Dorsolateral prefrontal cortex (tissue), 122 donors: ENCODE measurements at places on chromosomes 3 and 15.

GRCh38 chr15:38683382-38684242 lies 119.0 kb upstream of the RASGRP1 start:
- DNase-seq = peak; percentile 57

DNA sequence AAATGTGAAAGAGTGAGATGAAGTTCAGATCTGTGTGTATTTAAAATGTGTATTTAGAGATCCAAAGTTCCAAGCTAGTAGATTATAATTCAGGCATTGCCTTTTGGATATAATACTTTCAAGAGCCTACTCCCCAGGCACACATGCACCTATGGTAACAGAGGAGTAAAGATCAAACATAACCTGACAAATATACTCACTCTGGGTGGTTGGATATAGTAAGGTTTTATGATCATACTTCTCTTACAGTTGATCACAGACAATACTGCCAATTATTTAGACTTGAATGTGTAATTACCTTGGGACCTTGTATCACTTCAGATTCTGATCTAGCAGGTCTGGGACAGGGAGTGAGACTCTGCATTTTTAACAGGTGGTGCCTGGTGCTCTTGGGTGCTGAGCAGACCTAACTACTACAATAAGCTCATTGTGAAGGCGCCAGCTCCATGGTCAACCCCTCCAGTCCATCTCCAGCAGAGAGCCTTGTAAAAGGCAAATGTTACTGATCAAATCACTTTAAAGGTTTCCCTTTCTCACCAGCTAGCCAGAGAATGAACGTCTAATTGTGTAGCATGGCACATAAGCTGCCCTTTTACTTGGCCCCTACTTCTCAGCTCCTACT lies 55.5 kb downstream of the NBEAL2 start:
- peak; percentile 40 for DNase-seq

DNA sequence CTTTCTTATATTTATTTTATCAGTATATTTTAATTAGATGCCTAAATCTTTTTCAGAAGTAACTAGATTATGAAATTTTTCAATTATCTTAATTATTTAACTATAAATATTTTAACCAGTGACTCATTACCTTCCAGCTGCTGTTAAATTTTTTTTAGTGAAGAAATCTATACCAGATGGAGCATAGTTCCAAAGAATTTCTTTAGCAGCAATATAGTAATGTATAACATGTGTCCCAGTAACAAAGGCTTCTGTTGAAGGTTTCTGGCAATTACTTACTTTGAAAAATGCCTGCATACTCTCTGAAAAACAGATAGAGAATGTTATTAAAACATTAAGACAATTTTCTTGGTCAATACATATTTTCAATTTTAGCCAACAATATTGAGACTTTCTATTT lies 45.1 kb upstream of the CP start:
- no peak for DNase-seq

DNA sequence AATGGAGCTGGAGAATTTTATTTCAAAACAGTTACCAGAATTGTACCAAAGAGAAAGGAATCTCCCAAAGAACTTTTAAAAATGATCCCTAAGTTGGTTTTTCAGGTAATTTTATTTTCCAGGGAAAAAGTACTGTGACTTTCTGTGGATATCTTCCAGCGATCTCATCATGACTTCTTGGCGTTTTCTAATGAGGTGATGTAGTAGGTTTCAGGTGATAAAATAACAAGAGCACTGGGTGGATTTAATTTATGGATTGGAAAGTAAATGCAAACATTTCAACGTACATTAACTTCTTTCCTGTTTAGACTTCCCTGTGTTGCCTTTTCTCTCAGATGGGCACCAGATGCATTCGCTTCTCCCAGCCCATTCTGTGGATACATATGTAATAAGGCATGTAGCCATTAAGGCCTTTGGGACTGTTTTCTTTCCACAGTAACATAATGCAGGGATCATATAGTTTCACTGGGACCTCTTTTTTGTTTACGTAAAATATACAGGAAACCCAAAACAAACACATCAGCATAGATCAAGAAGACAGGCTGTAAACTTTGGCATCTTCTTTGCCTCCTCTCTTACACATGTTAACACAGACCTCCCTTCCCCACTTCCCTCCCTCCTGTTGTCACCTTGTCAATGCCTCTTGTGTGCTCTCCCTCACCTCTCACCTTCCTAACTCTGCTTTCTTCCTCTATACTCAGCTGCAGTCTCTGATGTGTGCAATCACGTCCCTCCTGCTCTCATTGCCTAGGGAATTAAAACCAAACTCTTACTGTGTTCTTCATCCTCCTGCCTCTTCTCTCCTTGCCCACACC lies 13.0 kb downstream of the PHLDB2 start:
- no peak for DNase-seq

GRCh38 chr15:38740206-38740605 lies 175.6 kb upstream of the RASGRP1 start:
- no peak for DNase-seq

GRCh38 chr15:75353604-75354003 lies 6.8 kb downstream of the NEIL1 start:
- no peak for DNase-seq

DNA sequence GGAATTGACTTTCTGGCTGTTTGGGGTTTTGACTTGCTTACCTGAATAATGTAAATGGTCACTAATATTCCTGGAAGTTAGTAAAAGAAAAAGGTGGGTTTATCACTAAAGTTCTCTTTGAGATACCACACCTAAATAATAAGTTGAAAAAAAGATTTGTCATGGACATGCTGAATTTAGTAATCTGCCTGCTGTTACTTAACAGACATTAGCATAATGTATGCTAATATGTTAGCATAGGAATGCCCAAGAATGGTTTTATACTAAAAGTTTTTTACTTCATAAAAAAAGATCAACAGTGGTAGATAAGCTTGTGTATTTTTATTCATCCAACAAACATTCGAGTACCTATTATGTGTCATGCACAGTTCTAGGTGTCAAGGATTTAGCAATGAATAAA lies 36.5 kb downstream of the GMPS start:
- no peak for DNase-seq

DNA sequence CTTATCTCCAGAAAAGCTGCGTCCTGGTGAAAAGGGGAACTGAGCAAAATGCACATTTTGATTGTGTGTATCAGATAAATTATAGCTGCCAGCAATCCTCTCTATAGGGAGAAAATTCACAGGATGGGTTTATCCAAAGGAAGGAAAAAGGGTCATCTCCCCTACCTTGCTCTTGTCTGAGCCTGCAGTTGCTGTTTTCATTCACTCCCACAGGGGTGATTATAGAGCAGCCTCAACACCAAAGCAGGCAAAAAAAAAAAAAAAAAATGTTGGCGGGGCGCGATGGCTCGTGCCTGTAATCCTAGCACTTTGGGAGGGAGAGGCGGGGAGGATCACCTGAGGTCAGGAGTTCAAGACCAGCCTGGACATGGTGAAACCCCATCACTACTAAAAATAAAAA lies 333.7 kb downstream of the ROBO2 start:
- DNase-seq = no peak

DNA sequence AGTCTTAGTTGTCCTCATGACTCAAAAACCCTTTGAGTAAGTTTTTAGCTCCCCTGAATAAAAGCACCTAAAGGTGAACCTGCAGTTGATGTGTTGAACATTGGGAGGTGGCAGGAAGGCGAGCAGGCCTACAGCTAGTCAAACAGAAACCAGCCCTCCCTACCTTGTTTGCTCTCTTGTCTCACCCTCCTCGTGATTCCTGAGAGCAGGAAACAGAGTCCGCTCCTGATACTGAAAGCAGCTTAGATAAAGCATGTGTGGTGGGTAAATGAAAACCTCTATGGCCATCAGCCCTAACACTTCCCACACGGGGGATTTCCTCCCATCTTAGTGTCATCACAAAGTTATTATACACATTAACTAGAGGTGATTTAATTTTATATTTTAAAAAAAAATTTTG lies 21.8 kb upstream of the CLDN18 start:
- no peak for DNase-seq

GRCh38 chr3:69288161-69288895 lies 97.6 kb downstream of the FRMD4B start:
- no peak for DNase-seq

DNA sequence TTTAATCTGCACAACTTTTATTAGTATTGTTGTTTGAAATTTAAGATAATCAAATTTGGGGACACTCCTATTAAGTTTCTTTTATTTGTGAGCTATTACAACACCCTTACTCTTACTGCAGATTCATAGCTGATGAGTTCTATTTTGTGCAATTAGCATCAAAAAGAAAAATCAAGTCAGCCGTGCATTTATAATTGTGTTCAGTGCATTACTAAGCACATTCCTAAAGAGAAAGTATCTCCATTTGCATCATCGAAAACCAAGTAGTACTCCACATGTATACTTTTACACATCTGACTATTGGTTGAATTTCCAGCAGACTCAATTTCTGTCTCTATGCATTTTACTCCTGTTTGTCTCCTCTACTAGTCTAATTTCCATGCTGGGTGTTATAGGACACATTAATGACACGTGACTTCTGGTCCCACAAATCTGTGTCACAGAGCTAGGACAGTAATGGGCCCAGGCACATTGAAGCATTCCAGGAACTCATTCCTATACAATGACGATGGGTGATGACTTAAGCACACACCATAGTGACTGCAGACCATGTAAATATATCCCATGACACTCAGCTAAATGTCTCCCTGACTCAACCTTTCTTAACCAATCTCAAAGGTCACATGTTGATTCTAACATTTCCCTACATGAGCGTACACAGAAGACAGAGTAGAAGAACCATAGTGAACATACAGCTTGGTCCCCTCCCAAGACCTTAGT lies 477.5 kb downstream of the LPP start:
- DNase-seq = no peak

GRCh38 chr3:147507638-147508286 lies 98.6 kb downstream of the ZIC1 start:
- no peak for DNase-seq

DNA sequence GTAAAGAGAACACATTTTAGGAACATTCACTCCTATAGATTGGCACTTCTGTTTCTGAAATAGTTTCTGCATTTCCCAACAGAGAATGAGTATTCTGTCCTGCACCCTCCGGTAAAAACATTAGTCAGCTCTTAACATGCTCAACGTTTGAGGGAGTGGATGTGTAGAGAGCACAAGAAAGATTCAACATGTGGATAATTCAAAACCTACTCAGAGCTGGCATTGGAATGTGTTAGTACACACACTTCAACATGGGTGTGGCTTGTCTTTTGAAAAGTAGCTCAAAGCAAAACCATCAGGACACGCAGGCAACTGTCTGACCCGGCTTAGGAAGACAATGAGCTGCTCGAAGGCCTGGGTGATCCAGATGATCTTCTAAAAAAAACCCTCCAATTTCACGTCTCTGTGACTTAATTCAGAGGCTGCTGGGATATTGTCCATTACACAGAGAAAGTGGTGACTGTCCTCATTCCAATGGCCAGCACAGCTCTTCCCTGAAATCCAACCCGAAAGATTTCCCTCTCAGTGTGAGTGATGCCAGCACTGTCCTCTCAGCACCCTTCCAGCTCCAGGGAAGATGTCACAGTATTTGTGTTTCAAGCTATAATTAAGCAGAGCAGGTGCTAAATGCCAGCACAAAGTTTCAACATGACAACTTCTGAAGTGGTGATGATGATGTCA lies 18.1 kb downstream of the FBN1 start:
- no peak for DNase-seq

DNA sequence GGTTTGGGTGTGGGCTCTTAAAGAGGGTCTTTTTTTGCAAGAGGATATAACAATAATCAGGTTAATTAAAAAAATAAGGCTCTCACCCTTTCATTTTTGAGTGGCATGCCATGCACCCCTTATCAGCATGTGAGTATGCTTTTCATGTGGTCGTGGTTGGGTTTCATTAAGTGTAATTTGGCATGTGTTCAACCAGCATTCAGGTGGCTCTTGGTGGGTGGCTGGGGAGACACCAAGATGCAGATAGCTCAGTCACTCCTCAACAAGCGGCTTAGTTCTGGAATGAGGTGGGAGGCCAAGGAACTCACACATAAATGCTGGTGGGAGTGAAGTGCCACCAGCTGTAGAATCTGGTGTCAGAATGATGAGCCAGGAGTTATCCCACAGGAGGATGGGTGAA lies 66.8 kb downstream of the FLNB start:
- DNase-seq = no peak

GRCh38 chr3:113070681-113071113 lies 79.9 kb downstream of the GTPBP8 start:
- no peak for DNase-seq

- DNase-seq = no peak
Measured at GRCh38 chr15:80127911-80128310, 24.9 kb upstream of the FAH start.

- no peak for DNase-seq
Measured at GRCh38 chr15:80695911-80696661, 976 bp downstream of the ABHD17C start.

DNA sequence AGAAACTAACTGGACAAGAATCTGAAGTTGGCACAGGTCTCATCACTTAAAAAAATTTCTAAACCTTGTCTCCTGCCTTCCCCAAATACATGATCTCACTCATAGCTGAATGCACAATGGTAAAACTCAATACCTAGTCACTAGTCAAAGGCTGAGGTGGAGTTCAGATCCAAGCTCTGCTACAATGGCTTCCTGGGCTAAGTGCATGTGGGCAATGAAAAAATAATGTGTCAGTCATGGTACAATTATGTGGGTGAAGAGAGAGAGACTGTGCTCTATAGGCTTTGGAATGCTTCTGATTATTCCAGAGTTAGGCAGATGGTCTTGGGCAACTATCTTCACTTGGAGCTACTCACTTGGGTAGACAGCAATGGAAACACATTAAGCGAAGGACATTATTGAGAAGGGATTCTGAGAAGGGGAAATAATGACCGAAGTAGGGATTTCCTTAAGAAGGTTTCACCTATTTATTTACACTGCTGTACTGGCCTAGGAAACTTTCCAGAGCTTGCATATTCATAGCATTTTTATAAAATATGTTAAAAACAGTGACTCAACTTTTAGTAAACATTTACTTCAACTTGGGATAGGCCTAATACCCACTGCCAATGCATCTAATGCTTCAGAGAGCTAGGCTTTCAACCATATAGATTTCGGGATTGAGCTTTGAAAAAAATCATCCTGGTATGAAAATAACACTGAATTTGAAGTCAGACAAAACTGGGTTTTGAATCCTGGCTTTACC lies 58.7 kb upstream of the PLXND1 start:
- no peak for DNase-seq

GRCh38 chr15:94804613-94805012 lies 573.3 kb downstream of the MCTP2 start:
- DNase-seq = no peak

DNA sequence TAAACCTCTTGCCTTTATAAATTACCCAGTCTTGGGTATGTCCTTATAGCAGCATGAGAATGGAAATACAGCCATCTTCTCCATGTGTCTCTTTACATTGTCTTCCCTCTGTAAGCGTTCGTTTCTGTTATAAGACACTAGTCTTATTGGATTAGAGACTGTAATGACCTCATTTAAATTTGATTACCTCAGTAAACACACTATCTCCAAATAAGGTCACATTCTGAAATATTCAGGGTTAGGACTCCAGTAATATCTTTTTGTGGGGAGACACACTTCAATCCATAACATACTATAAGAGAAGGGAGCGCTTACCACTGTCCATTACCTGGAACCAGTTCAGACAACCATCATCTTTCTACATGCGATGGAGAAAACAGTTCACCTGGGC lies 34.3 kb upstream of the CD47 start:
- no peak for DNase-seq
